Esophagus squamous epithelium (tissue), 5 donors: ENCODE measurements at places on chromosomes 5 and 9.

DNA sequence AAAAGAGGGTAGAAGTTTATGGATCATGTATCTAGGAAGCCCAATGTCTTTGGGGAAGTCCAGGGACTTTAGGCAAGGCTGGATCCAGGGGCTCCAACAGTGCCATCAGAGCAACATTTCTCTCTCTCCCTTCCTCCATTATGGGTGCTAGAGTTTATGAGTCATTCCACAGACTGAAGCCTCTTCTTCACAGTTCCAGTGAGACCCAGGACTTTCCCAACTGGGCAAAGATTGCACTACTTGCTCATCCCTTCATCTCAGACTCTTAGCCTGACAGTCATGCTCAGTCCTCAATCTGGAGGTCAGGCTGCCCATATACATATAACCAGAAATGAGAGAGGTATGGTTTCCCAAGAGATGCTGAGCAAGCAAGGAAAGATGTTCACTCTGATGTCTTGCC, 110.7 kb downstream of the FEM1C start:
- DNase-seq: no peak

GRCh38 chr9:104784098-104784497, 20.2 kb downstream of the NIPSNAP3B start:
- DNase-seq: no peak

GRCh38 chr5:112684121-112684520, 53.6 kb upstream of the APC start:
- DNase-seq: no peak

DNA sequence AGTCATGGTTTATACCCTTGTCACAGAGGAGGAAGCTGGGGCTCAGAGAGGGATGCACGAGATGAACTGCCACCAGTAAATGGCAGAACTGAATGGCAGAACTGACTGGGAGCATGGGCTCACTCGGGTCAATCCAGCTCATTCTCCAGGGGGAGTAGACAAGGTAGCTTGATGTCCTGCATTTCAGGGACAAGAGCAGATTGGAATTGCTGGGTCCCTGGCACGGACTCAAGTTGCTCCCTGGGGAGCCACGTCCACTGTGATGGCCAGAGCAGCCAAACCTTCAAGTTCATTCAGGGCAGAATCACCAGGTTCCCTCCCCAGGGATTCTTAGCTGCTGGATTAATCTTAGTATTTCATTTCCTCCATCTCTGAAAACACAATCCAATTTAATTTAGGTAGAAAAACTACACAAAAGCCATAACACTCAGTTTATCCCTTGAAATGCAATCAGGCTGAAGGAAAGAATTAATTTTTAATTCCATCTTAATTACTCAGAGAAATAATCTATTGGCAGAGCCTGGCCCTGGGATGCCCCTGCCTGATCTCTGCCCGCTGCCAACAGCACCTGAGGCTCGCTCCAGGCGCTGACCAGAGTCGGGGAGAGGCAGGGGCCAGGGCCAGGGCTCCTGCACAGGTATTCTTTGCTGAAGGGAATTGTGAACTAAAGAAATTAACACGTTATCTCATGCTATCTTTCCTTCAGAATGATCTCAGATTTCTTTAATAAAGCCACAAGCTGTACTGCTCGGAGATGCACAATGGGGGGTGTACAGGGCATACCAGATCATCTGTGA, 42.0 kb upstream of the UNC5A start:
- no peak for DNase-seq

DNA sequence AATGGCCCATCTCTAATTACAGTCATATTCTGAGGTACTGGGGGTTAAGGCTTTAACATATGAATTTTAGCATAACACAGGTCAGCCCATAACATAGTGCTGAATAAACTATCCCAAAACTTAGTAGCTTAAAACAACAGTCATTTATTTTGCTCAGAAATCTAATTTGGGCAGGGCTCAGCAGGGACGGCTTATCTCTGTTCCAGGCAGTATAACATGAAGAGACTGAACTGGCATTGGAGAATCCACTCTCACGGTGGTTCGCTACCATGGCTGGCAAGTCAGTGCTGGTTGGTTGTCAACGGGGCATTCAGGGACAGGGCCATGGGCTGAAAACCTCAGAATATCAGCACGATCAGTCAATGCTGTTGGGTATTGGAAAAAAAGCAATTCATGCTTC, 520.8 kb upstream of the DAP start:
- DNase-seq: no peak

DNA sequence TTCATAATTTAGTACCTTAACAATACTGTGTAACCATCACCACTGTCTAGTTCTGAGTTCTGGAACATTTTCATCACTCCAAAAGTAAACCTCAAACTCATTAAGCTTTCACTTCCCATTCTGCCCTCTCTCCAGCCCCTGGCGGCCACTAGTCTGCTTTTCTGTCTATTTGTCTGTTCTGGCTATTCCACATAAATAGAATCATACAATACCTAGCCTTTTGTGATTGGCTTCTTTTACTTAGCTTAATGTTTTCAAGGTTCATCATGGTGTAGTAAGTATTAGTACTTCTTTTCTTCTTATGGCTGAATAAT, 138.7 kb downstream of the RAPGEF6 start:
- no peak for DNase-seq

GRCh38 chr5:88159591-88159990, 109.1 kb downstream of the TMEM161B start:
- no peak for DNase-seq

DNA sequence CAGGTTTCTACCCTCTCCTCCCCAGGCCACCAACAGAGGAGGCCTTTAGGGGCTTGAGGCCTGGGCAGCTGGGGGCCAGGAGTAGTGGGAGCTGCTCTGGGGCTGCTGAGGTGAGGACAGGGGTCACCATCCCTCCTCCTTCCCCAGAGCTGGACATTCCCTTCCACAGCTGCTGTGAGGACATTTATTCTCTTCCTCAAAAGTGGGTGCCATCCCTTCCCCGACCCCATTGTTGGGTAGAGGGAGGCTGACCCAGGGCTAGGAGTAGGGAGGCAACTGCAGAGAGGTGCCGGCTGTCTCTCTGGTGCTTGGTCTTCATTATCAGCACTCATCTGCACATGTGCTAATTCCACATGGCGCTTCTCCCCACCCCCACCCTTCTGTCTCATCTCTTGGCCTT, 113.9 kb upstream of the FBXL7 start:
- DNase-seq: no peak
